ENCODE measurements at places on chromosomes 2 and 18.

- DNase-seq, result no peak
These were observed 112.4 kb downstream of the FEZ2 start for GRCh38 chr2:36485521-36485920.

GRCh38 chr2:157899125-157899839, 23.2 kb upstream of the ACVR1 start:
- DNase-seq, result no peak

- no peak for DNase-seq
These were observed 762 bp downstream of the INO80C start for GRCh38 chr18:35497027-35497369.

GRCh38 chr2:168652997-168653921, 149.2 kb upstream of the NOSTRIN start:
- no peak for DNase-seq
